ENCODE measurements at places on chromosomes 13 and 19.

GRCh38 chr19:46115396-46116106 is 8.9 kb downstream of the IGFL3 start:
- DNase-seq, result no peak

- no peak for DNase-seq
Observed at GRCh38 chr19:51271067-51271466, 20.2 kb downstream of the SIGLECL1 start.

GRCh38 chr19:38006361-38007045 is 99.5 kb downstream of the SIPA1L3 start:
- no peak for DNase-seq

GRCh38 chr13:28106976-28107375 is 6.6 kb upstream of the FLT3 start:
- DNase-seq, result no peak

- DNase-seq, result no peak
Observed at GRCh38 chr19:48370955-48371354, 6.8 kb downstream of the SYNGR4 start.

DNA sequence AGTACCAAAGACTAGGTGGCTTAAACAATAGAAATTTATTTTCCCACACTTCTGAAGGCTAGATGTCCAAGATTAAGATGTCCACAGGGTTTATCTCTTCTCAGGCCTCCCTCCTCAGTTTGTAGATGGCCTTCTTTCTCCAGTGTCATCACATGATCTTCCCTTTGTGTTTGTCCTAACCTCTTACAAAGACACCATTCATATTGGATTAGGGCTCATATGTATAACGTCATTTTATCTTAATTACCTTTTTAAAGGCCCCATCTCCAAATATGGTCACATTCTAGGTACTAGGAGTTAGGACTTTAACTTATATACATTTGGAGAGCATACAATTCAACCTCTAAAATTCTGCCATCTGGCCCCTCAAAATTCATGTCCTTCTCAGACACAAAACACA is 34.3 kb downstream of the N4BP2L2 start:
- no peak for DNase-seq

DNA sequence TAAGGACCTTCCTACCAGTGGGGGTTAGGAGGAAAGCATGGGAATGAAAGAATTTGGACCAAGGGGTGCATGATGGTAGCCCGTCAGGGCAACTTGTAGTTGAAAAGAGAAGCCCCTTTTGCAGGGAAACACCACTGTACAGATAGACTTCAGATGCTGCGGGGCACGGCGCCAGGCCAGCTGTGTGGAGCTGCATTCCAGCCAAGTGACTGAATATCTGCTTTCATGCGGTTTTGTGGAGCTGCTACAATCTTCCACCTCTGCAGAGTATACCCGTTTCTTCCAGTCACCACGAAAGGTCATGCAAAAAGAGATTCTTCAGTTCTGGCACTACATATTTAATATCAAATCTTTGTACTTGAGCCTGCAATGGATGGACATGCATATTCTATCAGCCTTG is 104.7 kb downstream of the RGCC start:
- DNase-seq, result no peak

DNA sequence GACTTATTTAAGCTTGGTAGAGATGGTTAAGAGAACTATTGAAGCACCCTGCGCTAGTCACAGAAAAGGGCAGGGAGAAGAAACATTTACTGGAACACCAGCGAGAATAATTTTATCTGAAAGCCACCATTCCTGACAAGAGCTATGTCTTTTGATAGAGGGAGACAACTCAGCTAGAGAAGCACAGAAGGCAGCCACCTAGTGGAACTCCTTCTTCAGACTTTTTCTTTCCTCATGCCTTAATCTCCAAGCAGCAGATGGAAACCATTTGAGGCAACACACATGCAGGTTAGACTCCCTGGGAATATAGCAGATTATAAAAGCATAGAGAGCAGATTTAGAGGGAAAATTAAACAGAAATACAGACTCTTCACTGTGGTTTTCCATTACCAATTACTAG is 813.4 kb downstream of the SLITRK6 start:
- no peak for DNase-seq

- DNase-seq, result no peak
Observed at GRCh38 chr13:21884965-21885567, 214.2 kb downstream of the FGF9 start.

DNA sequence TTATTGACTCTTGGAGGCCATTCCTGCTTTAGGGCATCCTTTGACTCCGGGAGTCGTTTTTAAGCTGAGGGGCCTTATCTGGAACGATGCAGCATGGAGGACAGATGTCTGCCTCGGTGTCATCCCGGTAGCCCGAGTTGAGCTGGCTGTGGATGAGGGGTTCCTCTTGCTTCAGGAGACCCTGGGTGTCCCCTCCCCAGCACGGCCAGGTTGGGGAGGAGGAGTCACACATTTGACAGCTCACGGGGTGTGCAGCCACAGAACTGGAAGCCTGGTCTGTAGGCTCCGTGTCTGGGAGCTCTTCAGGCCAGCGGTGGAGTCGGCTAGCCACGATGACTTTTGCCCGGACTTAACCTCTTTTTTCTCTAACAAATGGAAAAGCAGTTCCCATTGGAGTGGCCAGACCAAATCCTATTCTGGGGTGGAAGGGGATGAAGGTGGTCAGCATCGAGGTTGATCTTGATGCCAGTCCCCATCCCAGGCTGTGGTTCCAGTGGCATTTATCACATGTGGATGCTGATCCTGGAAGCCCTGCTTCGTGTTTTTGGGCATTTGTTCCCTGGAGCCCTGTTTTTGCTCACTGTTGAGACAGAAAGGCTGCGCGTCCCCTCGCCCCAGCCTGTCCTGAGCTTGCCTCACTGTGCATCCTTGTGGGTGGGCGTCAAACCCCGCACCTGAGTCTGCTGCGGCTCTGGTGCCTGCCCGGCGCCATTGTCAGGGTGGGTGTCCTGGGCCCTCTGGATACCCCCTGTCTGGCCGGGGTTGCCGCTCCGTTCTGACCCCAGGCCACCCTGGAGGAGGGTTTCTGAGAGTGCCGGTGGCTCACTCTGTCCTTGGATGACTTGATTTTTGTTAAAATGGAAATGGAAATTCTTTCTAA is 12.0 kb downstream of the TFDP1 start:
- no peak for DNase-seq

Data from CD4-positive, alpha-beta T cell treated with Interleukin-17A for 4 hours (primary cell).